ENCODE measurements at places on chromosomes 2 and 18.

GRCh38 chr2:164785457-164785856 is 56.2 kb downstream of the COBLL1 start:
- DNase-seq: no peak

- DNase-seq: no peak
These were observed 304.8 kb downstream of the RND3 start for GRCh38 chr2:150182566-150183235.

DNA sequence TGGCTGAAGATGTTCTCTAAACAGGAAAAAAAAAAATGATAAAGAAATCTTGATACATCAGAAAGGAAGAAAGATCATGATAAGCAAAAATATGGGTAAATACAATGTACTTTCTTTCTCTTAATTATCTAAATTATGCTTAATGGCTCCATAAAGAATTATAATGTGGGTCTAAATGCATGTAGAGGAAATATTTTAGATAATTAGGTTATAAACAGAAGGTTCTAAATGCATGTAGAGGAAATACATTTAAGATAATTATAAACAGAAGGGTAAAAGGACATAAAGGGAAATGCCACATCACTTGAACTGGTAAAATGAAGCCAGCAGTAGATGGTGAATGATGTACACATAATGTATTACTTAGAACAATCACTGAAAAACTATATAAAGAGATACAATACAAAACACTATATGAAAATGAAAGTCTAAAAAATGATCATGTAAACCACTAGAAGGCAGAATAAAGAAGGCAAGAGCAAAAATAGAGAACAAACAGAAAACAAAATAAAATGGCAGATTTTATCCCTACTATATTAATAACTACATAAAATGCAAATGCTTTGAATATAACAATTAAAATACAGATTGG is 308.4 kb upstream of the CDH2 start:
- DNase-seq: no peak

DNA sequence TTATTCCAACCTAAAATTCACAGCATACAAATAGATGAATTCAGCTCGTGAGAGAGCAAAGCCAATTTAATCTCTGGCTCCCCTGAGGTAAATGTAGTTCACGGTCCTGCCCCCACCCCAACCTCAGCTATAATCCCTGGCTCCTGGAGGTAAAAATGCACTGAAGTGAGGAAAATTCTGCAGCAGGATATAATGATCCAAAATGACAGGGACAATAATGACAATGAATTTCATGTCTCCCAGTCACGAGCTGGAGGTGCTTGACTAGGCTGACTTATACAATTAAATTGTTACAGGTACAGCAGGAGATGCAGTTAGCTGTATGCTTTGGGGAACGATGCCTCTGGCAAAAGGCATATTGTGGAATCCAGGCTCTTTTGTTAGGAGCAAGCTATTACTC is 82.0 kb downstream of the GPD2 start:
- DNase-seq: no peak

GRCh38 chr2:47818777-47819176 is 35.8 kb downstream of the MSH6 start:
- DNase-seq: no peak

GRCh38 chr2:191225690-191226089 is 19.5 kb upstream of the MYO1B start:
- DNase-seq: no peak

DNA sequence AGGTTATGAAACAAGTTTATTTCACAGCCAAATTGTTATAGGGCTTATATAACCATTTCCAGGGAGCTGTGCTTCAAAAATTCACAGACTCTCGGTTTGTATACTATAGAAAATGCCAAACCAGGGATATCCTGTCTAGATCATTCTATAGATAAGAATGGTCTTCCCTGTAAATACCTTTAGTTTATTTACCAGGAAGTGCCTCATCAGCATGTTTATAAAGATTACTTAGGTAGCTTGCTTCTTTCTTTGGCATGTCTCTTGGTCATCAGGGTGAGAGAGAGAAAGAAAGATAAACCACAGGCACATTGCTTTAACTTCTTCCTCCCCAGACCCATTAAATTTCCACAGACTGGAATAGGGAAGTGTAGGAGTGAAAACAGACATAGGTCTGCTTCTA is 439.4 kb downstream of the SPAG16 start:
- DNase-seq: no peak

DNA sequence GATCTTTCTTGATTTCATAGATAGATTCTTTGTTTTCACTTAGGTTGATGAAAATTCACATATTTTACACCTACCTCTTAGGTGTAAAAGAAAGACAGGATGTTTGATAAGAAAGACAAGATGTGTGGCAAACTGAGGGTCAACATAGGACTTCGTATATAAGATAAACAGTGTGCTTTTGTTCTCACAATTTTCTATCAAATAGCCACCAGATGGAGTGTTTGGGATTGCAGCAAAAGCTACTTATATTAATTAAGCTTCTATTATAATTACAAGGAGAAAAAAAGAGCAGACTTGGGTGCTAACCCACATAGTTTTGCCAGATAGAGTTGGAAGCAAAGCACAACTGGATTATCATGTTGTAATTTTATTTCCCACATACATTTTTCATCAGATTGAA is 232.9 kb downstream of the CDH7 start:
- DNase-seq: no peak

DNA sequence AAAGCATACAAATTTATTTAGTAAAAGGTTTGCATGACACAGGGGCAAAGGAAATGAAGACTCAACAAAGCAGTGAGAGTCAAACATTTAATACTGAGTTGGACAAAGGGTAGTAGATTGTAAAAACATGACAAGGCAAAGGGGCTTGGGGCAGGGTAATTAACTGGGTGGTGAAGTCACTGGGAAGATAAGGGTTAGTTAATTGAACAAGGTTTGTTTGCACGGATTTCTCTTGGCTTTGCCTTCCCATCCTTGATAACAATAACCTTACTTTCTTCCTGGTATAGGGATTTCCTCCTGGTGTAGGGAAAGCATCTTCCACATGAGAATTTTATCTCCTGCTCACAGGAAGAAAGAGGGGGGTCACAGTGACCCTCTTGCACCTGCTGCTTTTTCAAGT is 26.8 kb upstream of the RTTN start:
- DNase-seq: no peak

- DNase-seq: no peak
These were observed 464.6 kb downstream of the CNTNAP5 start for GRCh38 chr2:124489686-124490085.

DNA sequence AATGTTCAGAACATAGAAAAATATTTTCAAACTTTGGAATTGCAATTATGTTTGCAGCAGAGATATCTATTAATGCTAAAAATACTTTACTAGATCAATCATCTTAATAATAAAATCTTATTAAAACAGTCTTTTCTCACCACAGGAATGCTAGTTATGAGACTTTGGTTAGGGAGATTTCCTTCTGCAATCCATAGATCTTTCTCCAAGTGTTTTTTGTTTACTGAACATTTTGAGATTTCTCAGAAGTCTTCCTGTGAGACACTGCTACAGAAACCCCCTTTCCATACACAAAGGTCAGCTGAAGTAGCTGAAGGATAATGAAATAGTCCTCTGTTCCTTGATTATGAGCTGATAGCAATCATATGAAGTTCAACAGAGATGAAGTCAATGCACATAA is 59.4 kb upstream of the RAPH1 start:
- DNase-seq: no peak

DNA sequence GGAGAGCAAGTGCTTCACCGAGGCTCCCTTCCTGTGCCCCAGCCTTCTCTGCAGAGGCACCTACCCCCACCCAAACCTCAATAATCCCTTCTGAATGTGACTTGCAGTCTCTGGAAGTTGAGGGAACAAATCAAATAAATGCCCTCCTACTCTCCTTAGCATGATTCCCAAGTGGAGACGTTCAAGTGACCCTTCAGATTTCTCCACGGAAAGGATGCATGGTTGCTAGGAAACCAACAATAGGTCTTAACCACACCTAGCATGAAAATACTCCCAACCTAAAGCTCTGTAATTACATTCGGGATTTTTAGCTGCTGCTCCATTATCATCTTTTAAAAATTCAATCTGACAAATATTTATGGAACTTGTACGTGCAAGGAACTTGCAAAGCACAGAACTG is 50.2 kb upstream of the CABLES1 start:
- no peak for DNase-seq

DNA sequence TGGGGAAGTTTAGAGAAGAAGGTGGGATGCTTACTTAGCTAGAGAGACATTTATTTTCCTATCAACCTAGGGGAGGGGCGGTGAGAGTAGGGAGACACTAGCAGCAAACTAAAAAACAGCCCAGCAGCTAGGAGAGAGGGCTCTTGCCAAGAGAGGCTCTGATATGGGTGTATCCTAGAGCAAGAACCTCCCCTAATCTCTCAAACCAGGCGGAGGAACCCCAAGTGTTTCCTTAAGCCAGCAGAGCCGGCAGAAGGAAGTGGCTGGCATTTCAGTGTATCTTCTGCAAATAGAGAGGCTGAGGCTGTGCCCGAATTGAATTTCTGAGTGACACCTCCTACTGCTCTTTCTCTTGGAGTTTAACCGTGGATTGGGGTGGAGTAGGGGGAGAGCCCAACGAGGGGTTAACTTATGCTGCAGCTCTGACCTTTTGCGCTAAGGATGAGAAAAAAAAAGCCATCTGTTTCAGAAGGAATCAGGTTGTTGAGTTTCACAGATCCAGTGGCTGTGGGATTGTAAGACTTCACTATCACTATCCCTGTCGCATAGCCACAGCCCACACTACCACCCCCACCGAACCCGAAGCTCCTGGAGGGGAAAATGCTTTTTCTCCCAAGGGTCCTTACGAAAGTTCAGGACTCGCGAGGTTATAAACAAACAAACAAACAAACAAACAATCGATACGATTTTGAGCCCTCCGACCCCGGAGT is 1.4 kb downstream of the ST8SIA5 start:
- DNase-seq: no peak

DNA sequence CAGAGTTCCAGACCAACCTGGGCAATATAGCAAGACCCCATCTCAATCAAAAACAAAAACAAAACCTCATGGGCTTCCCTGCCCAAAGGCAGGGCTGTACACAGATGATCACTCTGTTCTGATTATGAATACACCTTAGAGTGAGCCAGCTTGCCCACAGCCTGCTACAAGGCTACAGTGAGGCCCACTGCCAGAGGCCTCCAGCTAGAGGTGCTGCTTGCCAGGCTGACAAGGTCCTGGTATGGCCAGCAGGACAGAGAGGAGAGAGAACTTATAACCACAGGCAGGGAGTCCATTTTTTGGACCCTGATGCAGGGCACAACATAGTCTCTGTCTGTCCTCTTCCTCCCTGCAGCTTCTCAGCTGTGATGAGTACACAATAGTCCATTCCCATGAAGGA is 41.5 kb downstream of the KANSL3 start:
- no peak for DNase-seq

DNA sequence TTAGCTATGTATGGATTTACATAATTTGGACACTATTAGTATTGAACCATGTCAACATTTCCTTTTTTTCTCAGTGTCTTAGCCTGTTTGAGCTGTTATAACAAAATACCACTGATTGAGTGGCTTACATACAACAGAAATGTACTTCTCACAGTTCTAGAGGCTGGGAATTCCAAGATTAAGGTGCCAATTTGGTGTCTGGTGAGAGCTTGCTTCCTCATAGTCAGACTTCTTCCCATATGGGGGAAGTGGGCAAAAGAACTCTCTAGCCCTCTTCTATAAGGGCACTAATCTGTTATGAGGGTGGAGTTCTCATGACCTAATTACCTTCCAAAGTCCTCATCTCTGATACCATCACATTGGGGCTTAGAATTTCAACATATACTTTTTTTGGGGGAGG is 12.6 kb downstream of the ZNF804A start:
- DNase-seq: no peak
